A549 treated with DMSO at 1 μM for 4 hours (cell line): ENCODE measurements at places on chromosomes 16 and 17. TPM values are rescaled to one million over a fixed set of nuclear protein-coding genes. Genes with fewer than 3 reads are reported as not detected.

The GPRC5C gene
- total RNA-seq, result 61.8 to 88.6 TPM (median 75.6 TPM) in 5 replicates

The KRT25 gene
- not detected in 5 replicates for total RNA-seq

The CA10 gene
- total RNA-seq, result not detected in 5 replicates

The DOC2A gene
- 1.5 to 3.0 TPM (median 2.6 TPM) in 5 replicates for total RNA-seq

The OTOP2 gene
- 0.06 to 0.18 TPM (median 0.07 TPM) in 5 replicates for total RNA-seq

The CYGB gene
- 0.77 to 2.0 TPM (median 1.0 TPM) in 5 replicates for total RNA-seq
